Stimulated activated CD4-positive, alpha-beta T cell treated with anti-CD3 and anti-CD28 coated beads, Interleukin-2, amount 100 ng/mL, for 48 hours (primary cell): ENCODE measurements at places on chromosomes 7 and 10.

DNA sequence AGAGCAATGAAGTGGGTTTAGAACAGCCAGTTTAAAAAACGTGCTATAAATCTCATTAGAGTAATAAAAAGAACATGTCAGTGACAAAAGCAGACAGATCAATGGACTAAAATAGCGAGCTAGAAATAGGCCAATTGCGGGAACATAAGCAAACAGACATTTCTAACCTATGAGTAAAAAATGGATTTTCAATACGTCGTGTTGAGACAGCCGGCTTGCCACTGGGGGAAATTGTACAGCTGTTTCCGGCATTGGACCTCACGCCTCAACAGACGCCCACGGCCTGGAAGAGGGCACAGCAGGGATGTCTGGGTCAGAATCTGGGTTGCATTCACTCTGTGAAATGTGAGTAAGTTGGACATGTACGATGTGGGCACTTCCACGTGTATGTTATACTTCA is 92.9 kb downstream of the SVOPL start:
- no peak for DNase-seq

DNA sequence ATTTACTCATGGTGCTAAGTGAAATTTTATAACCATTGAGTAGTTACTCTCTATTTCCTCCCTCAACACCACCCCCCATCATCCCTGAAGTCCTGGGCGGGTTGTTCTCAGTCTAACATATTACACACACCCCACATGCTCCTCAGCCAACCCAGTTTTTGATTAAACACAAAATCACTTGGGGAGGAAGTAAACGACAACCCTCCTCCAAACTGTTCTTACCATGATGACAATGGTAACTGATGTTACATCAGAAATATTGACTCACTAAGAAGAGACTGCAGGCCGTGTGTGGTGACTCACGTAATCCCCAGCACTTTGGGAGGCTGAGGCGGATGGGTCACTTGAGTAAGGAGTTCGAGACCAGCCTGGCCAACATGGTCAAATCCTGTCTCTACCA is 44.2 kb downstream of the RAB11FIP2 start:
- DNase-seq, result peak; percentile 4

- peak; percentile 63 for DNase-seq
Measured at GRCh38 chr10:12241810-12242529, 46.0 kb downstream of the CDC123 start.

- no peak for DNase-seq
Measured at GRCh38 chr10:60009710-60010383, 103.5 kb upstream of the CCDC6 start.

- no peak for DNase-seq
Measured at GRCh38 chr10:10007957-10008356, 1009.7 kb upstream of the CELF2 start.

DNA sequence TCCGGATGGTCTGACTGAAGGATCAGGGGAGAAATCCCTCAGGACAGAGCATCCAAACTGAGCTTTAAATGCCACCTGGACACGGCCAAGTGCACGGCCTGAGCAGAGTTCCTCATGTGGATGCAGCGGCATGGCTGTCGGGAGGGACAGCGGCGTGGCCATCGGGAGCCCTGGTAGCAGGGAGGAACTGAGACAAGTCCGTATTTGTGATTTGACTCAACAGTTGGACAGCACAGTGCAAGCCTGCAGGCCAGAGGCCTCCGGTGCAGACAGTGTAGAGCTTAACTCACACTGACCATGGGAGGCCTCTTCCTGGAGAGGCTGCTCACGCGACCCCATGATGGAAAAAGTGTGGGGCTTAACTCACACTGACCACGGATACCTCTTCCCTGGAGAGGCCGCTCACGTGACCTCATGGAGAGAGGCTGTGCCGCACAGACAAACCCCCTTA is 207.4 kb downstream of the DIP2C start:
- DNase-seq, result no peak

- no peak for DNase-seq
Measured at GRCh38 chr7:43462836-43463235, 120.1 kb upstream of the STK17A start.

DNA sequence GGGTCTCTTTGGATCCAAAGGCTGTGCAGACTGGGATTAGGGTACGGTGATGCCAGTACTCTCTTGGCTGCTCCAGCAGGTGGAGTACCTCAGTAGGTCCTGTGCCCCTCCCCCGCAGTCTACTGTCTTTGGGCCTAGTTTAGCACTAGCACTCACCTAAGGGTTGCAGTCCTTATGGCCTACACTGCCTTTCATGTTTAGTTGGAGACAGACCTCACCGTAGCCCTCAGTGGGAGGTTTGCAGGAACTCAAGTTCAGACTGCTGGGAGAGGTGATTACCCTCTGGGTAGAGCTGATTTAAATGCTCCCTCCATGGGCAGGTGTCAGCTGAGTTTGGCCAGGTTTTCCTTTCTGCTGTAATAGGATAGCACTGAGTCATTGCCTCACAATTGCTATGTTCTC is 210.8 kb upstream of the TMEM196 start:
- DNase-seq, result no peak
